ENCODE measurements at places on chromosomes 4 and X. TPM values are rescaled to one million over a fixed set of nuclear protein-coding genes. Genes with fewer than 3 reads are reported as not detected.

- no peak for DNase-seq
Measured at GRCh38 chr4:113844369-113844768, 82.8 kb upstream of the CAMK2D start.

SSX4 gene
- total RNA-seq: not detected

GRCh38 chr4:82266345-82266744, 107.4 kb downstream of the HNRNPD start:
- DNase-seq: no peak

RNF175 gene
- total RNA-seq: not detected

- DNase-seq: peak; percentile 14
Measured at GRCh38 chr4:25321703-25322102, 9.1 kb downstream of the ZCCHC4 start.

DNA sequence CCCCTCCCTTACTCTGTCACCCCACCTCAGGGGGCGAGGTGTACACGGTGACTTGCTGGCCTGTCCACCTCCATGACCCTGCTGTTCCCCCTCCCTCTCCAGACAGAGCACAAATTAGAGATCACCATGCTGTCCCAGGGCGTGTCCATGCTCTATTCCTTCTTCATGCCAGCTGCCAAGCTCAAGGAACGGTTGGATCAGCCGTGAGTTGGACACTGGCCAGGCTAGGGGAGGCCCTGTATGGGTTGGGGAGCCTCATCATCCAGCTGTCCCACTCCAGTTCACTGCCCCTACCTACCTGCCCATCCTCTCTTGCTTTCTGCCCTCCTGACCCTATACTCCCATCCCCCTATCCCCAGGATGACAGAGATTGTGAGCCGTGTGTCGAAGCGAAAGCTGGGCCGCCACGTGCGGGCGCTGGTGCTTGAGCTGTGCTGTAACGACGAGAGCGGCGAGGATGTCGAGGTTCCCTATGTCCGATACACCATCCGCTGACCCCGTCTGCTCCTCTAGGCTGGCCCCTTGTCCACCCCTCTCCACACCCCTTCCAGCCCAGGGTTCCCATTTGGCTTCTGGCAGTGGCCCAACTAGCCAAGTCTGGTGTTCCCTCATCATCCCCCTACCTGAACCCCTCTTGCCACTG, 3.9 kb upstream of the CDK16 start:
- no peak for DNase-seq

CDS1 gene
- total RNA-seq: 28.2 TPM

DNA sequence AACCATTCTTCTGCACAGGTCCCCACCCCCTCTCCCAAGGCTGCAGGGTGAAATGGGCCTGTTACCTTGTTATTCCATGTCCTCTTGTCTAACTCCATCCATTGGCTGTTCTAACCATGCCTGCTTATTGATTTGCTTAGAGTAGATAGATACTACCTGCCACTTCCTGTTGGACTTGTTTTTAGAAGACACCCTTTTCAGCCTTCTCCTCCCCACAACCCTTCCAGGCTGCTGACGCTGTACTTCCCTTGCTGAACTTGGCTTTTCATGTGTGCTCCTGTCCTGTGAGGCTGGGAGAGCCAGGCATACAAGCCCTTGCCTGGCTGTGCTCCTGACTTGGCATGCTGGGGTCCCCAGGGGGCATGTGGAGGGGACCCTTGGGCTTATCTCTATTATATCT, 81.9 kb downstream of the AASDH start:
- no peak for DNase-seq

All from bronchial epithelial cell (primary cell).